ENCODE measurements at places on chromosomes 11 and 22.

DNA sequence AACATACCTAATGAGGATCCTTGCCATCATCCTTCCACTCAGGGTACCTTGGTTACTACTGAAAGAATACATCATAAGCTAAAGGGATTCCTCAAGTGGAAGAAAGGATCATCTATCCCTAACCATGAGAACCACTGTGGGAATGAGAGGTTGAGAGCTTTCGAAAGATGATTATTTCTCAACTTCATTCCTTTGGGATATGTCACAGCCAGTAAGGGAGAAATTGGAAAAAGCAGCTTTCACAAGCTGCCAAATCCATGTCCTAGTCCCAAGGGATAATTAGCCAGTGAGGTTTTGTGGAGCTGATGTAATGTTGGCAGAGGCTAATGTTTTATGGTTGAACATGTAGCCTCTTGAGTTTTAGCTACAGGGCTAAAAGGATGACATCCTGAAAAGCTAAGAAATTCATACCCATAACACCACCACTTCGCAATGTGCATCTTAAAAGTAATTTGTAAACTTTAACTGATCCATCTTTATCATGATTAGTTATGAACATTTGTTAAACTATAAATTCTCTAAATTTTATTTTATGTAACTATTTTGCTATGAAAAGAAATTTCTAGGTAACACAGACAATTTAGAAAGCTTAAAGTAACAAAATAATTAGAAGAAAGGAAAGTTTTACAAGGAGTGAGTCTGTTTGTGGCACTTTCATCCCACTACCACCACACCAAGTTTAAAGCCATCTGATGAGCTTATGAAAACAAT lies 123.9 kb downstream of the MRTFA start:
- peak; percentile 88 for DNase-seq

DNA sequence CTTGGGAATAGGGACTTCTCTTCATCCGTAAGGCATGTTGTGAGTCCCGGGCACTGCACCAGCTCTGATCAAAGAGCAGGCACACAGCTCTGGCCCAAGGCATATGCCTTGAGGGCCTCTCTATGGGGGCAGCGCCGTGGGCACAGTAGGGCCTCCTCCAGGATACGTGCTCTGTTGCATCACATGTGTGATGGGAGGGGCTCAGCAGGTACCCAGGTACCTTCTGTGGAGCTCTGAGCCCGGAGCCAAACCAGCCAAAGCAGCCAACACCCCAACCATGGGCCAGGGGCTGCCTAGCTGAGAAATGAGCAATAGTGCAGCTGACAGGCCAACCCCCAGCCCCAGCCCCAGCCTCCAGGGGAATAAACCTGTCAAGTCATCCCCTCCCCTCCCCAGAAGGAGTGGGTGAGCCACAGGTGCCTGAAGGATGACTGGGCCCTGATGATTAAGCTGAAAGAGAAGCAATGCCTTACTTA lies 79.7 kb upstream of the SHISAL1 start:
- no peak for DNase-seq

- DNase-seq = no peak
These were observed 14.6 kb upstream of the TMEM123 start for GRCh38 chr11:102467080-102467708.

DNA sequence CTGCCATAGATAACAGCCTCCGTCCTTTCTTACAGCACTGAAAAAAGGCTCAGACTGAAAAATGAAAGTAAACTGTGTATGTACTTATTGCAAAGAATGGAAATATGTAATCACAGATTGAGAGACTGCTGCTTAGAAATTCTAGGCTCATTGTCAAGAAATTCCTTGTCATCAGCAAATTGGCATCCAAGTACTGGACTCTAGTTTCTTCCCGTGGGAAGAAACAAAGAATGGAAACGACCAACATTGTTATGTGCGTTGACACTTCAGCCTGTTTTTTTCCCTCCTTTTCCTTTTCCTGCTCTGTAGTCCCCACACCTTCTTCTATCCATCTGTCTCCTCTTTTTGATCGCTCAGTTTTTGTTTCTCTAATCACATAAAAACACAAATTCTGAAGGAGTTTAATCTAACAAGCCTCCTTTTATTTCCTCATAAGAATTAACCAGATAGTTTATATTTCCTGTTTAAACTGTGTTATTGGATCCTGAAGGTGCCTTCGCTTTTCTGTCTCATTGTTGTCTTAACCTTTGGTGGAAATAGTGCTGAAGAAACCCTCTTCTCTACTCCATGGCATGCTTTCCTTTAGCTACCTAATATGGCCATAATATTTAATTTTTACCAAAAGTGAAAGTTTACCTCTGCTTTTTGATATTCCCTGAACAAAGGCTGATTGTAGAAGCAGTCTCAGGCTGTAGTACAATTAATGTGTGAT lies 20.0 kb upstream of the CASP12 start:
- DNase-seq = peak; percentile 58

DNA sequence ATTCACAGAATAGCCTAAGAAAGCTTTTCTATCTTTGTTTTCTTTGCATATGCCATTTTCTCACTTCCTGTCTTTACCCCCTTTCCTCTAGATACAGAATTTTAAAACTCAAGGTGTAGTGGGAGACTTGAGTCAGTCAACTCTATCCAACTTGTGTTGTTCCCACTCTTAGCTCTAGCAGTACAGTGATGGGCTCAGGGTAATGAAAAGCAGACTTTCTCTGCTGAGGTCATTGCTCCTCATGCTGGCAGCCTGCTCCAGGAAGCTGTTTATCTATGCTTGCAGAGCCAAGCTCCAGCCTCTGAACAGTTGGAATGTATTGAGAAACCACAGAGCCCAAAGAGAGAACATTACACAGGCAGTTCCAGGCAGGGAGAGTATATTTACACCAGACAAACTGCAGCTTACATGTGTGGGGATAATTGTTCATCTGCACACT lies 68.1 kb downstream of the CSTPP1 start:
- peak; percentile 91 for DNase-seq

GRCh38 chr11:65184146-65184545 lies 2.4 kb downstream of the CAPN1 start:
- DNase-seq = no peak

DNA sequence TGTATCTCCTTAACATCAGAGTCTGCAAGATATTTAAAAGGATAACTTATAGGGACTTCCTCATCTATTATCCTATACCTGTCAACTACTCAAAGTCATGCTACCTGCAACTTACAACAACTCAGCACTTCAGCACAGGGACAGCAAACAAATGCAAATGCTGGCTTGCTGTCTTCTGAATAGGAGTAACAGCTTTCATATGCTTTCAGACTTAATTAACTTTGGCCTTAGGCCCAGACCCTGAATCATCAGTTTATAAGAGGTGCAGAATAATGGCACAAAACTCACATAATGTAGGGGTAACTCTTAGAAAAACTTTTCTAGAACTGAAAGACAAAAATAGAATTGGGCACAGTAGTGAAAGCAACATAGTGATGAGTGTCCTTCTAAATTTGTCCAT lies 953.4 kb downstream of the DLG2 start:
- peak; percentile 11 for DNase-seq

DNA sequence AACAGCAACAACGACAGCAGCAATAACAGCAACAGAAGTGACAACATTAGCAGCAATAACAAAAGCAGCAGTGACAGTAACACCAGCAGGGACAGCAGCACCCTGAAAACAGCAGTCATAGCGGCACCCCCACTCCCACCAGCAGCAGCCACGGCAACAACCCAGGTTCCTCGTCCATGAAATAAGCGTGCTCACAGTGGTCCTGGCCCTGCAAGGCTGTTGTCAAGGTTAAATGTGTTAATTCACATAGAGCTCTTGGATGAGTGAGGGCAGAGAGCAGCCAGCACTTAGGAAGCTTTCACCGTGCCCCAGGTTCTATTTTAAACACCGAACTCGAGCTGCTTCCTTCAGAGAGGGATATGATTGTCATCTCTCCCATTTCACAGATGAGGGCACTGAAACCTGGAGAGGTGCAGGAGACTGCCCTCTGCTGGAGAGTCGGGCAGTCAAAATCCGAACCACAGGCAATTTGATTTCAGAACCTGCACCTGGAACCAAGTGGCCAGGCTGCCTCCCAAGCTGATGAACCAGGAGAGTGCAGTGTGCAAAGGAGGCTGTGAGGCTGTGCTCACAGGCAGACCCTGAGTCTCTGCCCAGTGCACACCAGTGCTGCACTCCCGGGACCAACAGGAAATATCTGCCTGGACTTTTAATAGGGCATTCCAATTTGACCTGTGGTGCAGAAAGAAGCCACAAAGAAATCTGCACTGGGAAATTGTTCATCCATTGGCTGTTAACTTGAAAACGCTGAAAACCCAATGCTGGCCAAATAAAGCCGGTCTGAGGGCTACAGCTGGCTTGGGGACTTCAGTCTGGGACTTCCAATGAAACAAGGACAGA lies 22.9 kb upstream of the FGF3 start:
- no peak for DNase-seq

GRCh38 chr22:45136594-45136993 lies 27.1 kb upstream of the NUP50 start:
- DNase-seq = no peak

DNA sequence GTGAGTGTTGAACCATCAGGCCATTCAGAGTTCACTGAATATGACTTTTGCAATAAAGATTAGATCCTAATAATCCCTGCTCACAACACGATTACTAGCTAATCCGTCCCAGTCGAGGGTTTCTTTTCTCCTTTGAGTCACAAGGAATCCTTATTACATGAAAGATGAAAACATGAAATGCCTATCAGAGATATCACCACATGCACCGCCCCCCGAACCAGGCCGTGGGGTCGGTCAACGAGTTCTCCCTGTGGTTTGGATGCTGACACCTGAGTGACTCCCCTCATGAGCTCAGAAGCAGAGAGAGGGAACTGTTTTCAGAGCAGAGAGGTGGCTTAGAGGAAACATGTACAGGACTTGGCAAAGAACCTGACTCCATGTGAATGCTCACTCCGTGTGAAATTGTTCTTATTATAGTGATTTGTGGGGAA lies 263.3 kb downstream of the ETS1 start:
- DNase-seq = no peak

DNA sequence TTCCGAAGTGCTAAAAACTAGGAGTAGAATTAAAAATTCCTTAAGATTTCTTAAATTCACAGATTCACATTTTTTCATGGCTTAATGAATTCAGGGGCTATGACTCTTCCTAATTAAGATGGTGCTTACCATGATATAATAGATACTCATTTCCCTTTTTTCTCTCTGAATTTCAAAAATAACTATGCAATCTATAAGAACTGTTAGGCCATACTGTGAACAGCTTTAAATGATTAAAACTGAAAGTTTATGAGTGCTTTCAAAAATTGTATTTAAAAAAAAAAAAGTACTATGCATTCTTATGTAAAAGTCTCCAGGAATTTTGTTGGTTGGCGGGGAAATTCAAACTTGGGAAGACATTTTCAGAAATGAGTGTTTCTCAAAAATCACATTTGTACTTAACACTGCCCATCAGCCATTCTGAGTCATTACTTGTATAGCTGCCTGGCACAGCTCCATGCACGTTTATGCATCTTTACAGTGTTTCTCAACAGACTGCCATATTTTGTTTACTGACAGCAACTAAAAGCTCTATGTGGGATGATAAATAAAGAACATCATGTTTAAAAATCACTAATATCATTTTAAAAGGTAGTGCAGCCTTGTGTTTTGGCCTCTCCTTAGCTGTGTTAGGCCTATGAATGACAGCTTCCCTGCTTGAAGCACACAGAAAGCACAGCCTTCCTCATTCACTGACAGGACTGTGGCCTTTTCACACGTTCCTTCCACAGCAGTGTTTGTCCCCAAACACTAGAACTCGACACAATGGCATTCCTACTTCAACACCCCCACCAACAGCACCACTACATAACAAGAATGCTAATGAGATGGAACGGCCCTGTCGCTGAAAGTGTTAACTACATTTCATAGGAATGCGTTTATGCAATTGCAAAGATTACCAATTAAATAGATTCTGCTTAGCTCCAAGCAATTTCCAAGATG lies 131.4 kb downstream of the DCDC1 start:
- DNase-seq = no peak

DNA sequence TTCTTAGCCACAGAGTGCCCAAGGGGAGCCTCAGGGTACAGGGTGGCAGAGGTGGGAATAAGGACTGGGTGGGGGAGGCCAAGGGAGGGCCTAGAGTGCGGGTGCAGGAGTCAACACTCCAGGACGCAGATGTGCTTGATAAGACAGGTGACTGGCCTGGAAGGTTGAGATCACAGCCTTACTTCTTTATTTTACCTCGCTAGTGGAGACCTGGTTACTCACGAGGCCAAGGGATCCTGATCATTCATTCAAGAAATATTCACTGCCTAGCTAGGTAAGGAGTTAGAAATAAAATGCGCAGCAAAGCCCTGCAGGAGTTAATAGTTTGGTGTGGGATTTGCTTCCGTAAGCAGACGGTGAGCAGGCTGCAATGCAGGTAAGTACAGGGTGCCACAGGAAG lies 13.2 kb upstream of the PEX26 start:
- DNase-seq = no peak

DNA sequence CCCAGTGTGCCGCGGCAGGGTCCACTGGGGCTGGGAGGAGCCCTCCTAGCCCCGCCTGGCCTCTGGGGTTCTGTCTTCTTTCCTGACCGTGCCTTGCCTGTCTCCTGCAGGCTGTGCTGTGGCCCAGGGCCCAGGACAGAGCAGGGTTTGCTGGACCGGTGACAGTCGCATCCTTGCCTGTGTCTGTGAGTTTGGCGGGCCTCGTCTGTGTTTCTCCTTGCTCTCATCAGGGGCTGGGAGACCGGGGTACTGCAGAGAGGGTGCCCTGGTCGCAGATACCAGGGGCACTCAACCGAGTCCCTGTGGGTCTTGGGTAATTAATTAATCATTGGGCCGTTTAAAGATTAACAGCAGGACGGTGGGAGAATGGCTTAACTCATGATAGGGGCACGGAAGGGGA lies 29.9 kb downstream of the RPL3 start:
- no peak for DNase-seq

DNA sequence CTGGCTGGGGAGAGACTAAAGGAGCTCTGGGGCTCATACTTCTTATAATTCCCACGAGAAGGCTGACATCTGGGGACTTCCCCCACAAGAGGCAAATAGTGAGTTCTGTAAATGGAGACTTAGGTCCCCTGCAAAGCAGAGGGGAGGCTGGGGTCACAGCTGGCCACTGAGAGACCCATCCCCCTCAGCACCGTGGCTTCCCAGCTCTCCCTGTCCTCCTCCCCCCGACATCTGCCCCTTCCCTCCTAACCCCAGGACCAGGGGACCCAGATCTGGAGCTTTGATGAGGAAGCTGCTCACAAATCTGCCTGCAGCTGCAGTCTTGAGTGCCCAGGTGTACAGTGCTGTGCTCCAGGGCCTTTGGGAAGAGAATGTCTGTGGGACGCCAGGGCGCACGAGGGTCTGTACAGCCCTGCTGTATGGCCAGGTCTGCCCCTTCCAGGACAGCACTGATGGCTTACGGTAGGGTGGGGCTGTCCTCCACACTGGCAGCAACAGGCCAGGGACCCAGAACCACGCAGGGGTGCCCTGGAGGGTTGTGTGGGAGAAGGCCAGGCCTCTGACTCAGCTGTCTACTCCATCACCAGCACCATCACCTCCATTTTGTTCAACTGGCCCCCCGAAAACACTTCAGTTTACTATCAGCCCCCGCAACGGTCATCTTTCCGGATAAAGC lies 1.1 kb downstream of the RGL4 start:
- no peak for DNase-seq
